ENCODE measurements at places on chromosomes 5 and 9.

- no peak for DNase-seq
These were observed 197.0 kb downstream of the SYK start for GRCh38 chr9:90998573-90998972.

GRCh38 chr9:126222835-126223431, 103.7 kb upstream of the MVB12B start:
- DNase-seq = no peak

GRCh38 chr5:58816181-58816731, 233.4 kb downstream of the RAB3C start:
- DNase-seq = no peak

- DNase-seq = no peak
These were observed 20.2 kb upstream of the UBTD2 start for GRCh38 chr5:172303572-172304335.

DNA sequence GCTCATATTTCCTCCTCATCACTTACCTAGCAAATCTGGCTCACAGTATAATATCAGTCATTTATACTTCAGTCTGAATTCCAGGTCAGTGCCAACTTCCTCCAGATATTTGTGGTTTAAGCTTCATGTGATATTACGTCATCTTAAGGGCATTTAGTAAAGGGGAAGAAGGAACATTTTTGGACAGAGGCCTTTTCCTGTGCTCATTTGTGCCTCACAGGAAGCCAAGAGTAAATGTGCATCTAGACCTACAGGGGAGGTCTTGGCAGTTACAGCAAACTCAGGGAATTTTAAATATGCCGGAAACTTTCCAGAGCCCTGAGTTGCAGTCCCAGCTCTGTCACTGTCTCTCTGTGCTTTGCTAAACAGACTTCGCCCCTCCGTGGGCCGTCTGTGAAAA, 12.3 kb upstream of the KCNIP1 start:
- DNase-seq = no peak

Measured in neural crest cell (in vitro differentiated cells).